ENCODE measurements at places on chromosomes 7 and 10.

- peak; percentile 85 for DNase-seq
Measured at GRCh38 chr10:13087986-13088618, 11.9 kb upstream of the OPTN start.

DNA sequence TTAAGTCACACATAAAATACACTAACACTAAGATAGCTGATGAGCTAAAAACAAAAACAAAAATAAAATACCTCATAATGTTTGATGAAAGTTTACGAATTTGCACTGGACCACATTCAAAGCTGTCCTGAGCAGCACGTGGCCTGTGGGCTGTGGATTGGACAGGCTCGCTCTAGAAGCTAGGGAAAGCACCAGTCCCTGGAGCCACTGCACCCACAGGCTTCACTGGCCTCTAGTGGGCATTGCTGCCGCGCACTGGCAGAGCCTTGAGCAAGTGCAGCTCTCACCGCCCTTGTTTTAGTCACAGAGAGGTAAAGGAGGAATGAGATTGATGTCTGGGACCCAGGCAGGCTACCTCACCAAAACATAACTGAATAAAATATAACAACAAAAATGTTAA lies 67.6 kb downstream of the PAX2 start:
- no peak for DNase-seq

GRCh38 chr7:142941541-142941940 lies 2.3 kb downstream of the LLCFC1 start:
- no peak for DNase-seq

GRCh38 chr7:35906191-35906908 lies 105.5 kb downstream of the SEPTIN7 start:
- DNase-seq: peak; percentile 67

DNA sequence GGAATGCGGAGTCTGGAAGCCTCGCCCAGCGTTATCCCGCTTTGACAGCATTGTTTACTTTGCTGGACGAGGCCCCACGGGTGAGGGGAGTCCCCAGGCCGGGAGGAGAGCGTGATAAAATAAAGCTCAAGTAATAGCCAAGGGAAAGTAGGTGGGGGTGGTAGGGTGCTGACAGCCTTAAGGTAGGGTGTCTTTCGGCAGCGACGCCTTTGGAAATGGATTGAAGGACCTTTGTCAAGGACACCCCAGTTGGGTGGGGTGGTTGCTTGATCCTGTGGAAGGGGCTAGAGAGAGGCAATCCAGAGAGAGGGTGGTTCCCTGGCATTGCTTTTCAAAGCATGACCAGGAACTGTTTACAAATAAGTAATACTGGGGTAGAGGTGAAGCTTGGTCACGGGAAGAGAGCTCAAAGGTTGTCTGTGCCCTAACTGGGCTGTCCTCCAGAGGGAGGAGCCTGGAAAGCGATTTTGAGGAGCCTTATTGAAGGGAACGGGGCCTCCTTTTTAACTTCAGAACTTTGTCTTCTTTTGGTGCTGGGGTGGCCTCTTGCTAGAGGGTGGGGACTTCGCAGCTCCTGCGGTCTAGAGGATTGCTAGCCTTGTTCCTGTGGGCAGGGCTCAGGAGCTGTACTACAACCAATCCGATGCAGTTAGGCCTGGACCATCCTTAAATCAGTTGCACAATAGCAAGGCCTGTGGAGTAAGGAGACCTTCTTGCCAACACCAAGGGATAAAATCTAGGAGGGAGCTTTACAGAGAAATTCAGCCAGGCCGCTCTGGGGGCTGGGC lies 1.3 kb downstream of the EIF4EBP2 start:
- peak; percentile 97 for DNase-seq

- no peak for DNase-seq
Measured at GRCh38 chr7:25456467-25457171, 228.3 kb upstream of the NPVF start.

All from GM23248 (cell line).